ENCODE measurements at places on chromosomes 12 and 14.

DNA sequence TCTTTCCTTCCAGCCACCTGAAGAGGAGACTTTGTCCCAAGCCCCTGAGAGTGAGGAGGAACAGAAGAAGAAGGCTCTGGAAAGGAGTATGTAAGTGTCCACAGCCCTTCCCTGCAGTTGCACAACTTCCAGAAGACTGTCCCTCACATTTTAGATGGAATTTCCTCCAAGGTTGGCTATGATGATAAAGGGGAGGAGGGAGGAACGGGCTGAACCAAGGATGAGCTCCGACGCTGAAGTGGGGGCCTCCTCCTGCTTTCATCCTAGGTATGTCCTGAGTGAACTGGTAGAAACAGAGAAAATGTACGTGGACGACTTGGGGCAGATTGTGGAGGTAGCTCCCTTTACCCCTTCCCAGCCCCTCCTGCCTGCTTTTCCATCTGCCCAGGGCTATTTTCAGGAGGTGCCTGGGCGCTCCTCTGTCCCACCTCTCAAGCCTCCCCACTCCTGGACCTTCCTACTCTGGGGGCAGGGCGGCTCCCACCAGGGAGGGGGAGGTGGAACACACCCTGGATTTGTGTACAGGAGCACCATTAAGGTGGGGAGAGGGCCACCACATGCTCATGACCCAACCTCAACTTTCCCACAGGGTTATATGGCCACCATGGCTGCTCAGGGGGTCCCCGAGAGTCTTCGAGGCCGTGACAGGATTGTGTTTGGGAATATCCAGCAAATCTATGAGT, 2.3 kb downstream of the ARHGEF25 start:
- no peak for DNase-seq

DNA sequence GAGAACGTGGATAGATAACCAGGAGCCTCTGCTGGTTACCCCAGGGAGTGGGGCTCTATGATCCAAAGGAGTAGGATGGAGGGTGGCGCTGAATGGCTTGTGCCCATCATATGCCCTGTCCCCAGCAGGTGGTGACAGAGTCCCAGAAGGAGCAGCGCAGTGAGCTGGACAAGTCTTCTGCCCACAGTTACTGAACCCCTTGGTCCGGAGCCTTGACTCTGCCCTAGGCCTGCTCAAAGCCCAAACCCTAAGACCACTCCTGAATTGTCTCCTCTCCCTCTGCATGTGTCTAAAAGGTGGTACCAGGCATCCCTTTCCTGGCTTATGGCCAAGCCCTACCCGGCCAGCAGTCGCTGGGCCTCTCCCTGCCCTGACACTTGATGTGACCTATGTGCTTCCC, 3.2 kb downstream of the PRPH start:
- DNase-seq = no peak

GRCh38 chr12:123752046-123752445, 10.1 kb upstream of the DNAH10 start:
- no peak for DNase-seq

DNA sequence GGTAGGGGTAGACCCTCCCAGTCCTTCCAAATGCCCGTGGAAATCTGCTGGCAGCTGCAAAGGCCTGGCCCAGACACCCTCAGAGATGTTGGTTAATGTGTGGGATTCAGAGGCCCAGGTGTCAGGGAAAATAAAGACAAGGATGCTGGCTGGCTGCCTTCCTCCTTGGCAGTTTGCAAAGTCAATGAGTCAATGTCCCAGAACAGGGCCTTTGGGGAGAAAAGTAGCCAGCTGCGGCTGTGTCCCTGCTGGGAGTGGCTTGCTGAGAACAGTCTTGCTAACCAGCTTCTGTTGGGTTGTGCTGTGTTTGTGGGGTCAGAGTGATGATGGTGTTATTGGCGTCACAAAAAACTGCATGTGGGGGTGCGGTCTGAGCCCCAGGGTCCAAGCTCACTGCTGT, 29.2 kb downstream of the GLRX5 start:
- no peak for DNase-seq

GRCh38 chr14:104600141-104600643, 4.4 kb downstream of the TMEM179 start:
- no peak for DNase-seq

DNA sequence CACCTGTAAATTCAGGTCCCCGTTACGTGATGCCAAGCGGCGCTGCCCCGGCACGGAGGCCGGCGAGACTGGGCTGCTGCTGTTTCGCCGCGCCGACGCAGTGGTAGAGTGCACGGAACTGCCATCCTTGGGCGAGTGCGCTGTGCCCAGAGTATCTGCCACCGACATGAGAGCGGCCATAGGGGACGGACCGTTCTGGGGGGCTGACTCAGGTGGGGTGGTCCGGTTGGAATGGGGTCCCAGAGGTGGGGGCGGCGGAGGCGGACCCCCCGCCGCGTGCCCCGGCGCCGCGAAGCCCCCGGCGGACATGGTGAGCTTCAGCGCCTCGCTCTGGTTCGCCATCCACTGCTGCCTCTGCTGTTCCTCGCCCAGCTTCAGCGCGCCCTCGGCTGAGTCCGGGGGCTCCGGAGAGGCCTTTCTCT, 2.8 kb downstream of the IRF2BPL start:
- DNase-seq = no peak

DNA sequence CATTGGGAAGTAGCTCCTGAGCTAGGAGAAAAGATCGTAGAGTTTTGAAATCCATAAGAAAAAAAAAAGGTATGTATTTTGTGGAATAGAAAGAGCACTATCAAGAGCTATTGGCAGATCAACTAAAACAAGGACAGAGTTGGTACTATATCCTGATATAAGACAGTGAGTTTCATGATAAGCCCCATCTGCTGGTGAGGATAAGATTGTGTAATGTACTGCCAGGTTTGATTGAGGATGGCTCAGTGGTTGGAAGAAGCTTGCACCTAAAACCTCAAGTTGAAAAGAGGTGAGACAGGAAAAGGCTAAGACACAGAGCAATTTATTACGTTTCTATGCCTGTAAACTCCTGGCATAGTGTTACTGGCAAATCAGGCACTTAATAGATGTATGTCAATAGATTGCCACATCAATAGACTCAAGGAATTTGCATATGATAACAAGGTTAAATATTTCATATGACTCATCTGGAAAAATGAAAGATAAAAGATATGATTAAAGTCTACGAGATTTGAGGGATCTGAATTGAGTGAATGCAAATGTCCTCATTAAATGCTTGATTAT, 525.6 kb downstream of the FLRT2 start:
- no peak for DNase-seq

- DNase-seq = no peak
Observed at GRCh38 chr12:78674311-78675090, 190.1 kb upstream of the SYT1 start.

GRCh38 chr12:3315201-3315661, 175.8 kb upstream of the PRMT8 start:
- DNase-seq = no peak

GRCh38 chr12:132116709-132117557, 27.2 kb downstream of the DDX51 start:
- DNase-seq = no peak

DNA sequence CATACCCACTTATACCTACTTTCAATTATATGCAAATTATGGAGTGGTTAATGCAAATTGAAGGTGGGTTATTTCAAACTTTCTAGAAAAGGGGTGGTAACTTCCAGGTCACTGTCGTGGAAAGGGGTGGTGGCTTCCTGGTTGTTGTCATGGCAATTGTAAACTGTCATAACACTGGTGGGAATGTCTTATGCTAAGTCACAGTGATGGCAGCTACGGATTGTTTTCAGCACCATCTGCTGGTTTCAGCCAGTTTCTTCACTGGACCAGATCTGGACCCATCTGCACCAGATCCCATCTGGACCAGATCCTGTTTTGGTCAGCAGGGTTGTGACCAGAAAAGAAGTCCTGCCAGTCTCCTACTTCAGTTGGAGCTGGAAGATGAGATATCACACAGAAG, 1469.3 kb downstream of the AACS start:
- DNase-seq = no peak

DNA sequence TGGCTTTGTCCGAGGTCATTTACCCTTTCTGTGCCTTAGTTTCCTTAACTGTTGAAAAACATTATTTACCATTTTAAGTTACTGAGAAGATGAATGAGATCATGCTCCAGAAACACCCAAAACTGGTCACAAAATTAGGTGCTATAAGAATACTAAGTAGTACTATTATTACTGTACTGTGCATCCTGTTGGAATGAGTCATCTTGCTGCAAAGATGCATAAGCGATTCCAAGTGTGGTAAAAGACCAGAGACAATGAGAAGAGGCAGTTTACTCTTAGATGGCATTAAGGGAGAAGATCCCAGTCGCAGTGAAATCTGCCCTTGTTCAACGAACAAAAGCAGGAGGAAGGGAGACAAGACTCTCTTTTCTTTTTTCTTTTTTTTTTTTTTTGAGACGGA, 4.2 kb upstream of the PLEKHA5 start:
- no peak for DNase-seq

GRCh38 chr12:78756936-78757335, 107.6 kb upstream of the SYT1 start:
- DNase-seq = no peak

DNA sequence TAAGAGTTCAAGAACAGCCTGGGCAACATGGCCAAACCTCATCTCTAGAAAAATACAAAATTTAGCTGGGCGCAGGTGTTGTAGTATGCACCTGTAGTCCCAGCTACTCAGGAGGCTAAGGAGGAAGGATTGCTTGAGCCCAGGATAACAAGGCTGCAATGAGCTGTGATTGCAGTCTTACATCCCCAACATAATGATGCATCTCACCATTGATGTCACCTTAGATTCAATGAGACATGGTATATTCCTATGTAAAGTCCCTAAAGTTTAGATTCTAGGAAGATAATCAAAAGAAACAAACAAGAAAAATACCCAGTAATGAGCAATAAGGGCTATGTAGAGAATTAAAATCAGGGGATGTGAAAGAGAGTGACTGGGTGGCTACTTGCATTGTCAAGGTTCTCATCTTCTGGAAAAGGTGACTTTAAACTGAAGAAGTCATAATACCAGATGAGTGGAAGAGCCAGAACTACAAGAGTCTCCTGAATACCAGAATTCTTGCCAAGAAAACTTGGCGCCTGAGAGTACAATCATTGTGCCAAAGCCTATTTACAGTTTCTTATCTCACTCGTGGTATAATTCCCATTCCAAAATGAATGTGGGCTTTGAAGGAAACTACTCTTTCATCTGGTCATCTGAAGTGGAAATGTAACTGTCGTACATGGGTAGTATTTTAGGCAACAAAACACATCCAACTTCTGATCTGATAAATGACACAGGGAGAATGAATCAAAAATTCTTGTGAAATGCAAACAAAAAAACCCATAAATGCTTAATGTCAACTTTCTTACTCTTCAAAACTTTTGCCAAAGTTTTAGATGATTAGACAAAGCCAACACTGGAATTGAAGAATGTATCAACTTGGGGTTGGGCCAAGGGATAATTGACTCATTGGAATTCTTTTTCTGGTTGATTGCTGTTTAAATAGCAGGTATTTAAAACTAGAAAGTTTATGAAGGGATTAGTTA, 81.1 kb upstream of the ST8SIA1 start:
- DNase-seq = no peak
